ENCODE measurements at places on chromosomes 3 and 15. TPM values are rescaled to one million over a fixed set of nuclear protein-coding genes. Genes with fewer than 3 reads are reported as not detected.

KATNBL1 gene
- 83.7 TPM for total RNA-seq

CPLX3 gene
- 3.7 TPM for total RNA-seq

RETNLB gene
- total RNA-seq: not detected

STRA6 gene
- total RNA-seq: 4.1 TPM

GPR62 gene
- 0.39 TPM for total RNA-seq

DNA sequence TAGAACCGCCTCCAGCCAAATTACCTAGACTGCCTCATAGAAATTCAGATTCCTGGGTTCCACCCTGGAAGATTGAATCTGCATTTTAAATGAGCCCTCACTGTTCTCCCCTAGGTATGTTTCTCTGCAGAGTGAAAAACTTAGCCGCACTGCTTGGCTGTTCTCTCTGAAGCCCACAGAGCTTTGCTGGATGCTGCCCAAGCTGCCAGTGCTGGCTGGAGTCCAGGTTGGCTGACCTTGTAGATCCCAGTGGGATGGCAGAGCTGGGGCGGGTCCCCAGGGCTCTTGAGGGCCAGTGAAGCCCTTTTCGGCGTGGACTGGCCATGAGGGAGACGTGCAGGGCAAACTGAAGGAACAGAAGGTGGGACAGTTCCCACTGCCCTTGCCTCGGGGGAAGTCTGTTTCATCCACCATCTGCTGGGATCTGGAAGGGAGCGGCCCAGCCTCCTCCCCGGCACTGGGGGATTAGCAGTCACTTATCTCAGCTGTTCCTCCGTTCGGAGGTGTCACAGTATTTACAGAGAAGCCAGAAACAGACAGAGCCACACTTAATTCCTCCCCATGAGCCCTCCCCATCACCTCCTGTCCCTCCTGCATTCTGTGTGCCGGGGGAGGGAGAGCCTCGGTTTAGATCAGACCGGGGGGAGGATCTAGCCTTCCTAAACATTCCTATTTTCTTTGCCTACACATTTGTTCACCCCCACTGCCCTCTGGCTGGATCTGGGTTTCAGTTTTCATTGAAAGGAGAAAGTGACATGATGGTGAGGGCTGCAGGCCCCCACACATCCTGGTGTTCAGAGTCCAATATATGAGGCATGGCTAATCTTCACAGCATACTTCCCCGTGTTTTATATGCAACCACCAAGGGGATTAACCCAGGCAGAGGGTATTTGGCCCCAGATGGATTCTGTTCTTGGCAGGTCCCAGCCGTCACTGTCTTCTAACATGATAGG lies 4.1 kb upstream of the ACTC1 start:
- no peak overlapping the region for H3K27ac ChIP-seq
- DNase-seq: peak; percentile 89

DNA sequence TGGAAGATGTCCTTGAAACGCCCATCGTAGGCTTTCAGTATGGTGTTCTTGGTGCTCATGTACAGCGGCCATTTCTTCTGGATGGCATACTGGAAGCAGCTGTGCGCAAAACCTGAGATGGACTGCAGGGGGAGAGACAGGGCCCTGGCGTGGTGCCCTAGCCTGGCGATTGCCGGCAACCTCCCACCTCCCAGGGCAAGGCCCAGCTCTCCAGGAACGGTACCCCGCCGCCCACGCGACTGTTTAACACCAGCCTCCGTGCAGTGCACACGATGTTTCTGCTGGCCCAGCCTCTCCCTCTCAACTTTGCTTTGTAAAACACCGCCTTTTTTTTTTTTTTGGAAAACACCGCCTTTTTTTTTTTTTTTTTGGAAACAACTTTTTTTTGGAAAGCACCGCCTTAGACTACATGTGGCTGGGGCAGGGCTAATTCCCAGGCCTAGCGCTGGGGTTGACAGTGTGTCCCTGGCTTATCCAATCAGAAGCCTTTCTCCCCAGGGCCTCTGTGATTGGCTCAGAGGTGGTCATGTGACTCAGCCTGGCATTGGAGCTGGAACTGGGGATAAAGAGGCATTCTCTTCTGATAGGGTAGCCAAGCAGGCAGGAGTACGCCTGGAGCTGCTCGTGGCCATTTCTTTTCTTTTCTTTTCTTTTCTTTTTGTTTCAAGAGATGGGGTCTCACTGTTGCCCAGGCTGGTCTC lies 14.7 kb downstream of the IDH2 start:
- no peak overlapping the region for H3K27ac ChIP-seq
- no peak overlapping the region for H3K4me3 ChIP-seq
- H3K4me1 ChIP-seq: no peaks in the 10 kb centered on the region
- no peaks in the 10 kb centered on the region for H3K36me3 ChIP-seq
- H3K27me3 ChIP-seq: no peaks in the 10 kb centered on the region
- peak; percentile 83 for DNase-seq

GRCh38 chr3:193984876-193985275 lies 151.1 kb upstream of the HES1 start:
- H3K27ac ChIP-seq: no peak overlapping the region
- no peak for DNase-seq
- H3K4me3 ChIP-seq: no peak overlapping the region
- no peaks in the 10 kb centered on the region for H3K36me3 ChIP-seq
- H3K4me1 ChIP-seq: peaks cover 7% of the 10 kb centered on the region
- no peaks in the 10 kb centered on the region for H3K27me3 ChIP-seq

- no peak overlapping the region for H3K27ac ChIP-seq
- no peak overlapping the region for H3K4me3 ChIP-seq
- H3K36me3 ChIP-seq: no peaks in the 10 kb centered on the region
- H3K27me3 ChIP-seq: no peaks in the 10 kb centered on the region
These were observed 14.6 kb downstream of the PP2D1 start for GRCh38 chr3:19997502-19997901.

DNA sequence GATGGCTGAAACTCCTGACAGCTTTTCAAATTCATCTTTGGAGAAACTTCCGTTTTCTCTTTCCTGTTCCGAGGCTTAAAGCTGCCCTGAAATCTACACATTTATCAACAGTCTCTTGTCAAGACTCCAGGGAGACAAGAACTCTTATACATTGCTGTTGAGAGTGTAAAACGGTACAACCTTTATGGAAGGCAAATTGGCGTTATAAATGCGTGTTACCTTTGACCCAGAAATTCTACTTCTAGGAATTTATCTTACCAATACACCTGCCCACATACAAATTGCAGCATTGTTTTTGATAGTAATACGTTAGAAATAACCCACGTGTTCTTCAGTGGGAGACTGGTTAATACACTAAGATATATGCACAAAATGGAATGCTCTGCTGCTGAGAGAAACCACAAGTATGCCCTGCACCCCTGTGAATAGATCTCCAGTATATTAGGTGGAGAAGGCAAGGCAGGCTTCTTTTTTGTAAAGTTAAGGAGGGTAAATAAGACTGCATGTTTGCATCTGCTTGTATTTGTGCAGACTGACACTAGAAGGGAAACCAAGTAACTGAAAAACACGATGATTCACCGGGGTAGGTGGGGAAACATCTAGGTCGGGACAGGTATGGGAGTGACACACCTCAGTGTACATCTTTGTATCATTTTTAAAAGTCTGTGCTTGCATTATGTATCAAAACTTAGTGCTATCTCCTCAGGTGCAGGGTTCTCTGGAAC lies 97.5 kb downstream of the IGF1R start:
- H3K4me3 ChIP-seq: no peak overlapping the region
- peaks cover 11% of the 10 kb centered on the region for H3K4me1 ChIP-seq
- no peak overlapping the region for H3K27ac ChIP-seq
- DNase-seq: no peak
- no peaks in the 10 kb centered on the region for H3K36me3 ChIP-seq
- no peaks in the 10 kb centered on the region for H3K27me3 ChIP-seq

DNA sequence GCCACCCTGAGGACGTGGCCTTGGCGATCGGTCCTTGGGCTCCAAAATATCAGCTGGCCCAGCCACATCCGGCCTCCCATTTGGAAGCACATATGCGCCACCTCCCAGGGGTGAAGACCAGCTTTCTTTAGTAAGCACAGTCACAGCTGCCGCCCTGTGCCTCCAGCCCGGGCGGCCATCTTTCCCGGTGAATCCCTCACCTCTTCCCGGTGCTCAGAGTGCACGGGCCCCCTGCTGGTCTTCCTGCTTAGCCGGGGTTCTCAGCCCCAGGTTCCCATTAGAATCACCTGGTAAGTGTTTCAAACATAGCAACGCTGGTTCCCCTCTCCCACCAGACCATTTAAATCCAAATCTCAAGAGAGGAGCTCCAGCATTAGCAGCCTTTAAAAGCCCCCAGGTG lies 232.2 kb downstream of the VPS13C start:
- no peaks in the 10 kb centered on the region for H3K4me1 ChIP-seq
- no peaks in the 10 kb centered on the region for H3K36me3 ChIP-seq
- H3K27ac ChIP-seq: no peak overlapping the region

DNA sequence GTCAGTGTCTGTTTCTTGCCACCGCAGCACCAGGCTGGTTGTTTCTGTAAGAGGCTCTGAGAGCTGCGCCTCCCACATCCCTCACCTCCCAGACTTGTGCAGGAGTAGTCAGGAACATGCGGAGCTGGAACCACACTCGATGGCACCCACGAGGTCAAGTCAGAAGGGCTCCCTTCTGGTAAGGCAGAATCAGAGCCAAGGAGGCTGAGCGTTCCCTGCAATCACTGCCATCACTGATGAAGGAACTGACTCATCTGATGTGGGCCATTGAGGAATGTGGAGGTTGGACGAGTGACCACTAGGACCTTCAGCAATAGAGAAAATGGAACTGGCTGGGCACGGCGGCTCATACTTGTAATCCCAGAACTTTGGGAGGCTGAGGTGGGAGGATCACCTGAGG lies 35.7 kb upstream of the BLM start:
- H3K36me3 ChIP-seq: no peaks in the 10 kb centered on the region
- no peak for DNase-seq
- H3K4me3 ChIP-seq: no peak overlapping the region
- no peaks in the 10 kb centered on the region for H3K4me1 ChIP-seq

GRCh38 chr3:181358562-181358961 lies 353.2 kb upstream of the SOX2 start:
- no peak for DNase-seq
- H3K36me3 ChIP-seq: no peaks in the 10 kb centered on the region
- peak overlapping the region; percentile 8 for H3K27ac ChIP-seq
- H3K4me1 ChIP-seq: no peaks in the 10 kb centered on the region
- H3K4me3 ChIP-seq: no peak overlapping the region
- no peaks in the 10 kb centered on the region for H3K27me3 ChIP-seq
